ENCODE measurements at places on chromosomes 7 and 10.

GRCh38 chr7:141158561-141158960 is 84.7 kb downstream of the TMEM178B start:
- no peak for DNase-seq

DNA sequence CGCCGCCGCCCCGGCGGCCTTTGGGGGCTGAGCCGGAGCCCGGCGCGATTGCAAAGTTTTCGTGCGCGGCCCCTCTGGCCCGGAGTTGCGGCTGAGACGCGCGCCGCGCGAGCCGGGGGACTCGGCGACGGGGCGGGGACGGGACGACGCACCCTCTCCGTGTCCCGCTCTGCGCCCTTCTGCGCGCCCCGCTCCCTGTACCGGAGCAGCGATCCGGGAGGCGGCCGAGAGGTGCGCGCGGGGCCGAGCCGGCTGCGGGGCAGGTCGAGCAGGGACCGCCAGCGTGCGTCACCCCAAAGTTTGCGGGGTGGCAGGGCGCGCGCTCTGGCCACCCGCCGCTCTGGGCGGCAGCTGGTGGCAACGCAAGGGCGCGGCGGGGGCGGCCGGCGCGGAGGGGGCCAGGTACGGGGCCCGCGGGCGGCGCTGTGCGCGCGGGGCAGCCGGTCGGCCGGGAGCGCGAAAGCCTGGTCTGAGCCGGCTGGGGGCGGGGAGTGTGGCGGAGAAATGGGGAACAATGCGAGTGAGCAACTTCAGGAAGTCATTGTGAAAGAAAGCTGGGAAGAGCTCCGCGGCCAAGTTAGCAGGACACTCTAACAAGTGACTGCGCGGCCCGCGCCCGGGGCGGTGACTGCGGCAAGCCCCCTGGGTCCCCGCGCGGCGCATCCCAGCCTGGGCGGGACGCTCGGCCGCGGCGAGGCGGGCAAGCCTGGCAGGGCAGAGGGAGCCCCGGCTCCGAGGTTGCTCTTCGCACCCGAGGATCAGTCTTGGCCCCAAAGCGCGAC is at the start of gene IKZF1:
TSS of gene IKZF1 (plus strand) at position 588 of the 782 bp plus-strand sequence. CDS start 14,346 bp downstream, outside the sequence.
- DNase-seq, result no peak

DNA sequence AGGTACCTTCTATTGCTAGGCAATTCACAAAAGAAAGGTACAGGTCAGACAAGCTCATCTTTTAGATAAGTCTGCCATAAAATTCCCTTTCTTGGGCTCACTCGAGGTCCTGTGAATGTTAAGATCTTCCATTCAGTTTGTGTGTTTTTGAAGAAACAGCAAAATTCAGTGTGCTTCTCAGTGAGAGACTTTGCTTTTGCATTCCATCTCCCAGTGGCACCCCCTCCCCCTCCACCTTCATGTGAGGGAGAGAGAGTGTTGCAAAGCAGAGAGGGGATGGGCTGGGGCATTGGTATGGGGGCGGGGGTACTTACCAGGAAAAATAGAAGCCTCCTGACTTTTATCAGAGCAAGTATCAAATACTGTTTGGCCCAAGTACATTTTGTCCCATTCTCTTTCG is 3.8 kb upstream of the TECTB start:
- DNase-seq, result no peak

GRCh38 chr7:135964274-135964673 is 12.9 kb downstream of the MTPN start:
- no peak for DNase-seq

DNA sequence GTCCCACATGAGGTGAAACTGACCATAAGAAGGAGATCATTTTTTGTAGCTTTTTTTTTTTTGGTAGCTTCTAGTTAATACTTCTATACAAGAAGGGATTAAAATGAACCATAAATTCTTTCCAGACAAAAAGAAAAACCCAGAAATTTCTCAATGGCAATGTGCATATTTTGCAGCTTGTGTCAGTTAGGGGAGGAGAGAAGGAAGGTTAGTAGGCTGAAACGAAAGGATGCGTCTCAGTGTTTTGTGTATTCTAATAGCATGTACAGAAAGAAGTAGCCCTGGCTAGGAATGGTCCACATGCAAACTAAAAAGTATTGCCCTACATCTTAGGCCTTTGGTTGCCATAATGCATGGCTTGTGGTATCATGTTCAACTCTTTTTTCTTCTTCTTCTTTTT is 90.6 kb downstream of the CACNB2 start:
- no peak for DNase-seq

DNA sequence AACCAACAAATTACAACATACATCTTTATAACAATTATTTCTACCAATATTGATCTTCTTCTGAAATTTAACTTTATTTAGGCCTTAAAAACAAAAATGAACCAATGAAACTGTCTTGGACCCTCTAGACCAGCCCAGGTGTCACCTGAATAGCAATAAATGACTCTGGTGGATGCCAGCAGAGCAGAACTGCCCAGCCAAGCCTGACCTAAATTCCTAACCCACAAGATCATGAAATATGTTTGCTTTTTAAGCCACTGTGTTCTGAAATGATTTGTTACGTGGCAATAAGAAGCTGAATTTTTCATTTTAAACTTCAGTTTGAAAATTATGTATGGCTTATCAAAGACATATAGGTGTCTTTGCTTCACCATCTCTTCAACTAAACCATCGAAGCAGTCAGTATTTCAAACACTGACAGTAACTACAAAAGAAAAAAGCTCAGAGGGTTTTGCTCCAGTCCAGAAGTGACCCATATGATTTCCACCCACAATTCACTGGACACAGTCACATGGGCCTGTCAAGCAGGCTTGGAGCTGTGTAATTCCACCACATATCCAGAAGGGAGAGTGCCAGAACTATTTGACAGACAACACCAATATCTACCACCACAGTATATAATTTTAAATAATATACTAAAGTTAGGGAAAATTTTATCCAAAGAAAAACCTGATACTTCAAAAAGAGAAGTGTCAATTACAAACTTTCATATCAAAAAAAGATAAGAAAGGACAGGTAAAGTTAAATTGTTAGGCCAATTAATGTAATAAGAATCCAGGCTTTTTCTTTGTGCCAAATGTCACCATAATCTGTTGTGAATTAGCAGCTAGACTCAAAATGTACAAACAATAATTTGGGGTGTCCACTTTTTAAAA is 94.5 kb downstream of the KMT2C start:
- DNase-seq, result no peak

DNA sequence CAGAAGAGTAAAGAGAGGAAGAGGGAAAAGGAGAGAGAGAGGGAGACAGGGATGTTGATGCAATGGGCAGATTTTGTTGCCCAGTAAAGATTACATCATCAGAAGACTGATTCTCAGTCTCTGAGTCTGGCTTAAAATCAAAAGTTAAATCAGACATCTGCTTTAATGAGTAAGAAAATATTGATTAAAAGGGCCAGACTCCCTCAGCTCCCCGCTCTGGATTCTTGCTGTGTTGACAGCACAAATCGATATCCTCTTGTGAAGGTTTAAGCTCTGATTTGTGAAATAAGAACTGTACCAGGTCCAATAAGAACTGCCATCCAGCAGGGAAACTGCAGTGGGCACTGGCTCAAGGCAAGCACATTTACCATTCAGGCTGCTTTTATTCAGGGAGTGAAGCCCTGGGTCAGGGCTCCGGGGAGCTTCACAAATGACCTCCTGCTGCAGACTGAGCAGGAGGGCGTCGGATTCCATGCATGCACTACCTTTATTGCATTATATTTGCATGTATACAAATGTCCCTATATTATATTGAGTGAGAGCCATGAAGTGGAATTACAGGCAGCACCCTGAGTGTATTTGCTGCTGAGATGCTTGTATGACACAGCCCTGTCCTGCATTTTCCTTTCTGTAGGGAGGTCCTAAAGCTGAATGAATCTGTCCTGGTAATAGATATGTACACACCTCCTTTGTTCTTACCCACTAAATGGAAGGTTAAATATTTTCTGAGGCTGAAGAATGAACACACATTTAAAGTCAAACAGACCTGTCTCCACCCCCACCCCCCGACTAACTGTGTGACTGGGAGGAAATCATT is 401.5 kb downstream of the REEP3 start:
- no peak for DNase-seq

- no peak for DNase-seq
Measured at GRCh38 chr7:25831831-25832411, 320.1 kb upstream of the NFE2L3 start.

GRCh38 chr10:54758791-54759190 is 42.2 kb downstream of the PCDH15 start:
- DNase-seq, result no peak

GRCh38 chr10:990808-991207 is 2.6 kb downstream of the GTPBP4 start:
- no peak for DNase-seq

- DNase-seq, result peak; percentile 51
Measured at GRCh38 chr10:6647811-6648526, 67.9 kb upstream of the PRKCQ start.

DNA sequence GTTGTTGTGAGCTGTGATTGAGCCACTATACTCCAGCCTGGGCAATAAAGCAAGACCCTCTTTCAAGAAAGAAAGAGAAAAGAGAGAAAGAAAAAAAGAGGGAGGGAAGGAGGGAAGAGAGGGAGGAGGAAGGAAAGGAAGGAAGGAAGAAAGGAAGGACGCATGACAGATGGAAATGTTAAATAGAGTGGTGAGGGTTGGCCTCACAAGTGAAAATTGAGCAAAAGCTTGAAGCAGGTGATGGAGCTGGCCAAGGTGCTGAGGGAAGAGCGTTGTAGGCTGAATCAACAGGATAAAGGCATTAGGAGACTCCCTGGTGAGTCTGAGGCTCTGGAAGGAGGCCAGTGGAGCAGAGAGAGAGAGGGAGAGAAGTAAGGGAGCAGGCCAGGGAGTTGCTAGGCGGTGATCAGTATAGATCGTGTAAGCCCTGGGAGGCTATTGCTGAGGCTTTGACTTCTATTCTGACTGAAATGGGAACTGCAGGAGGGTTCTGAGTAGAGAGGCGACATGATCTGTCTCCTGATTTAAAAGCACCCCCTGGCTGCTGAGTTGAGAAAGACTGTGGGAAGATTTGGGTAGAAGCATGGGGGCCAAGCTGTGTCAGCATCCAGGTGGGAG is 26.5 kb upstream of the TMEM248 start:
- no peak for DNase-seq

DNA sequence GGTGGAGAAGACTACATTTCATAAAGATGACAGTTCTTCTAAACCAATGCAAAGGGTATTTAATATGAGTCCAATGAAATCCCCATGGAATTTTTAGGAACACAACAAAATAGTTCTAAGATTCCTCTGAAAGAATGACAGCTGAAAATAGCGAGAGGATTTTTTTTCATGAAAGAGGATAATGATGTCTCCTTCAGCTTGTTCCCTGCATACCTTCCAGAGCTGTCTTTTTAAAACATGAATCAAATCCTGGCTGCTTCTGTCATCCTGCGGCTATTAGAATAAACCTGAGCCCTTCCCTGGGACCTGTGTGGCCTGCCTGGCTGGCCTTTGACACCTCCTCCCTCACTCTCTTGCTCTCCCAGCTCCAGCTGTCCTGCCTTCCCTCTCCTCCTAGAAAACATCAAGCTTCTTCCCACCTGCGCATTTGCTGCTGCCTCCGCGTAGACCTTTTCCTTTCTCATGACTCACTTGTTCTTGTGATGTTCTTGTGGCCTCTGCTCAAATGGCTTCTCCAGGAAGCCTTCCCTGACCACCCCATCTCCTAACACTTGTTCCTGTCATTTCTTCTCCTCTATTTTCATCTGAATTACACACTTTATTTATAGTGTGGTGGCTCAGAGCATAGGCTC is 57.4 kb downstream of the EEPD1 start:
- no peak for DNase-seq

DNA sequence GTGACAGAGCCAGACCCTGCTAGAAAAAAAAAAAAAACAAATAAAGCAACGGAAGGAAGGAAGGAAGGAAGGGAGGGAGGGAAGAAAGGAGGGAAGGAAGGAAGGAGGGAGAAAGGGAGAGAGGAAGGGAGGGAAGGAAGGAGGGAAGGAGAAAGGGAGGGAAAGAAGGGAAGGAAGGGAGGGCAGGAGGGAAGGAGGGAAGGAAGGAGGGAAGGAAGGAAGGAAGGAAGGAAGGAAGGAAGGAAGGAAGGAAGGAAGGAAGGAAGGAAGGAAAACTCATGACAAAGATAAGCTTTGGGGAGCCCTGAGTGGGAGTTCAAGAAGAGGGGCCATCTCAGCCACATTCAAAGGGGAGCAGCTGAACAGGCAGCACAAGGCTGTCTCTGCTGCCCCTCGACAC is 124.7 kb upstream of the MGMT start:
- DNase-seq, result no peak

DNA sequence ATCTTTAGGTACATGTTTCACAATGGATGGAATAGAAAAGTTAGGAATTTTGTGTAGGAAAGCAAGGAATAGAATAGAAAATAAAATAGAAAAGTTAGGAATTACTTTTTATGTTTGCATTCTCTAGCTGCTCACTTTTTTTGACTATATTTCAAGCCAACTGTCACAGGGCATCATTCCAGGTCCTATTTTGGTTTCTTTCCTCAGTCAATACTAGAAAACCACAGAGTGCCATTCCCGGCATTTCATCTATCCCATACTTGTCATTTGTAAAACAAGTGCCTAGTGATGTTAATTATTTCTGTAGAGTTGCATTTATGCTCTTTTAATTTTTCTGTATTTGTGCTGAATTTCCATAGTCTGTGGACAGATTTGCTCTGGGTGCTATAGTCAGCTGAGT is 66.2 kb downstream of the SDK1 start:
- DNase-seq, result no peak

- DNase-seq, result no peak
Measured at GRCh38 chr7:135454060-135454459, 55.8 kb downstream of the CNOT4 start.

- no peak for DNase-seq
Measured at GRCh38 chr10:78533098-78533497, 499.4 kb downstream of the RPS24 start.

- no peak for DNase-seq
Measured at GRCh38 chr10:48404646-48405045, 98.2 kb downstream of the MAPK8 start.

- DNase-seq, result no peak
Measured at GRCh38 chr10:102619281-102619981, 24.8 kb upstream of the TRIM8 start.

GRCh38 chr10:53569455-53569854 is 796.9 kb upstream of the MBL2 start:
- no peak for DNase-seq

DNA sequence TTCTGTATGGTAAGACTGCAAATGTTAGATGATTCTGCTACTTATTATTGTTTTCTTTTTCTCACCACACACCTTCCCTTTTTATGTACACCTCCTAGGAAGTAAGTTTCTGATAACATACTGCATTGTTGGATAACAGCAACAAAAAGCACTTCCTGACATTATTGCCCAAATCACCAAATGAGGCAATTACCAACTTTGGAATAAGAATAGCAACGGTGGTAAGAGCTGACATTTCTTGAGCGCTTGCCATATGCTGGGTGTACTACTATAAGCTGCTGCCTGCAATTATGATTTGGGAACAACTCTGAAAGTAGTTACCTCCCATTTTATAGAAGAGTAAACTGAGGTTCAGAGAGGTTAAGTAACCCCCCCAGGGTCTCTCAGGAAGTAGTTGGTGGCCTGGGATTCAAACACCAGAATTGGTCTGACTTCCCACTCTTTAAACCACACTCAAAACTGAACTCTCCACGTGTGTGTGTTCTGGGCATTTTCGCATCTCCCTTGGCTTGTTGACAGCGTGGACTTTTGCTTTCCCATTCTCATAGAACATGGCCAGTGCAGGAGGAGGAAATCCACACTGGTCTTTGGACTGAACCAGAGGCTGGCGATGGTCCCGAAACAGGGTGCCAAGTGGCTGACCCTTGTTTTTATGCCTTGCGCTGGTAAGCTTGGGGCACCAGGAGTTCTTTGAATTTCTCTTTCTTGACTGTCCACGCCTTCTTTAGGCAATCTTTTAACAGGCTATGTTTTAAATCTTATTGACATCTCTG is 71.4 kb downstream of the TCF7L2 start:
- no peak for DNase-seq

- no peak for DNase-seq
Measured at GRCh38 chr7:81370822-81371221, 399.0 kb downstream of the HGF start.
